ENCODE measurements at places on chromosomes 2 and 18.
A peak's percentile ranks its signal among the peaks of the same experiment; 100 is the strongest.

DNA sequence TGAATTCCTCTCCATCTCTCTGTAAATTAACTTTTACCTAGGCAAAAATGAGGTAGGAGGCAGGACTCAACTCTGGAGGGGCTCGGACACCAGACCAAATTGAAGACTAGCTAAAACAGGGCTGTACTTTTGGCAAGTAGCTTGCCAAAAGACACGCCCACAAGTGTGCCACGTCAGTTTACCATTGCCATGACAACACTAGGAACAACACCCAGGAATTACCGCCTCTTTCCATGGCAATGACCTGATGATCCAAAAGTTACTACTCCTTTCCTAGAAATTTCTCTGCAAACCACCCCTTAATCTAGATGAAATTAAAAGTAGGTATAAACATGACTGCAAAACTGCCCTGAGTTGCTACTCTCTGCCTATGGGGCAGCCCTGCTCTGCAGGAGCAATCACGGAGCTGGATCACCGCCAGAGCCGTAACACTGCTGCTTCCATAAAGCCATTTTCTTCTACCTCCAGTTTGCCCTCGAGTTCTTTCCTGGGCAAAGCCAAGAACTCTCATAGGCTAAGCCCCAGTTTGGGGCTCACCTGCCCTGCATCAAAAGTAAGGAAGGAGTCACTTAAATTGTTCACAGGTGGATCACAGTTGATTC lies 66.0 kb upstream of the FAM136A start:
- DNase-seq = peak; percentile 13

- no peak for DNase-seq
Measured at GRCh38 chr2:160510617-160511016, 17.0 kb upstream of the RBMS1 start.

DNA sequence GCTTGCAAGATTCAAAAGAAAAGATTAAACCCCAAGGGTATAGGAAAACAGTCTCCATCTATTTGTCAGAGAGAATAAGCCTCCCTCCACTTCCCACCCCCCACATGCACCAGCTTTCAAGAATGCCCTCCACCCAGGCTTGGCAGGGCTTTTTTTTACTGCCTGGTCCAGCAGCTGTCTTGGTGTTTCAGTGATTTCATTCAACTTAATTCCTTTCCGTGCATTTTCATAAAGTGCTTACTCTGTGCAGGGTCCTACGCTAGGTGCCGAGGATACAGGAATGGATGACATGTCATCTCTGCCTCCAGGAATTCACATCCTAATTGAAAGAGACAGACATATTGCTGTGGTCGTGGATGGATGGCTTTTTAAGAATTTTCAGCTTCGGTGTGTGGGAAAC lies 117.9 kb downstream of the LRATD1 start:
- no peak for DNase-seq

- no peak for DNase-seq
Measured at GRCh38 chr2:21431078-21431477, 307.3 kb downstream of the TDRD15 start.

DNA sequence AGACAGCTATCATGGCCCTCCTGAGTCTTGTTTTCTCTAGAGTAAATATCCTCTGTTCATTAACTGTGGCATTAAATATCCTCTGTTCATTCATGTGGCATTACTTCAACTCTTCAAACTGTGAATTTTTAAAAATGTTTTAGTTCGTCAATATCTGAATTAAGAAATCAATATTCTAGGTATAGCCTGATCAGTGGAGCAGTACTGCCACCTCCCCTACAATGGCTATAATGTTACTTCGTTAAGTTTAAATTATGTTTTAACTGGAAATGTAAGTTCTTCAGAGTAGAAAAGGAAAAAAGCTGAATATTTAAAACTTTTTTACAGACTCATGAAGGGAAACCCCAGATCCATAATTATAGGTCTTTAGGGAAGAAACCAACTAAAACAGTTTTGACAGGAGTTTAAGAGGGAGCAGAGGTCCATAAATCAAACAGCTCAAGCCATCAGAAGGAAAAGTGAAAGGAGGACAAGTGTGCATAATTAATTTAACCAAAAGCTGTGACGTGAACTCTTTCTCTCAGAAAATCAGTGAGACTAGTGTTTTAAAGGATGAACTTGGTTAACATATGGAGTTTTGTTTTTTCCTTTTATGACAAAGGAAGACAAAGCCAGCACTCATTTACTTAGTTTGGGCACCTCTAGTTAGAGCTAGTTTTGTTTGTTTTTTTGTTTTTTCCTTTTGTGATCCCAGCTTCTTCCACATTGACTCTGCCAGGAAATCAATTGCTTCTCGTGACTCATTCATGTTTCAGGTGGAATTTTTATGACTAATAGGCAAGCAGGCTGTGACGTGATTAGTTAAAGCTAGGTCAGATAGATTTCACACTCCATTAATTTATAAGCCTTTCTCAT lies 44.9 kb downstream of the RBBP8 start:
- DNase-seq = peak; percentile 82

DNA sequence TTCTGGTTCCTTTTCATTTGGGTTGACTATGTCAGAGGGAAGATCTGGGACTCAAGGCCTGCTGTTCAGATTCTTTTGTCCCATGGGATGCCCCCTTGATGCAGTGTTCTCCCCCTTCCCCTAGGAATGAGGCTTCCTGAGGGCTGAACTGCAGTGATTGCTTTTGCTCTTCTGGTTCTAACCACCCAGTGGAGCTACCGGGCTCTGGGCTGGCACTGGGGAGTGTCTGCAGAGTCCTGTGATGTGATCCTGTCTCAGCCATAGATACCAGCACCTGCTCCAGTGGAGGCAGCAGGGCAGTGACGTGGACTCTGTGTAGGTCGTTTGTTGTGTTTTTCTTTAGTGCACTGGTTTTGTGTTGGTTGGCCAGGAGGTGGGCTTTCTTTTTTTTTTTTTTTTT lies 32.1 kb upstream of the RHOB start:
- no peak for DNase-seq

DNA sequence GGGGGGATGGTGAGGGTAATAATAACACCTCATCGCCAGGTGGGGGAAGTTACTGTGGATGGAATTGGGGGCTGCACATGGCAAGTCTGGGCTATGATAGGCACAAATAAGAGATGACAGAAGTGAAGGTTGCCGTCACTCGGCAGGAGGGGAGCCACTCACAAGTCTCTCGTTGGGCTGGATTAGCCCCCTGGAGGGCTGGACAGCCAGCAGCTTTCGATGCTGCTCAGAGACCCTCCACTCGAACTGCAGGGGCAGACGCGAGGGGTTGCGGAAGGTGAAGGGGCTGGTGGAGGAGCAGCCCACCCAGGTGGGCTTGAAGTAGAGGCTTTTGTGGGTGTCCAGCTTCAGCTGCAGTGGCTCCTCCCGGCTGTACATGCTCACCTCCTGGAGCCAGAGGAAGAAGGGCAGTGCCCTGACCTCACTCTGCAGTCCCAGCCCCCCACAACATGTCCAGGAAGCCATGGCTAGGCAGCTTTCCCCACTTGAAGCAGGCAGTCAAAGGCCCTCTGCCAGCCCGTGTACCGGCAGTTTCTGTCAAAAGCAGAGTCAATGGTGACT lies 18.2 kb downstream of the CFAP65 start:
- DNase-seq = no peak

GRCh38 chr2:130806370-130806769 lies 30.3 kb upstream of the ARHGEF4 start:
- DNase-seq = no peak

DNA sequence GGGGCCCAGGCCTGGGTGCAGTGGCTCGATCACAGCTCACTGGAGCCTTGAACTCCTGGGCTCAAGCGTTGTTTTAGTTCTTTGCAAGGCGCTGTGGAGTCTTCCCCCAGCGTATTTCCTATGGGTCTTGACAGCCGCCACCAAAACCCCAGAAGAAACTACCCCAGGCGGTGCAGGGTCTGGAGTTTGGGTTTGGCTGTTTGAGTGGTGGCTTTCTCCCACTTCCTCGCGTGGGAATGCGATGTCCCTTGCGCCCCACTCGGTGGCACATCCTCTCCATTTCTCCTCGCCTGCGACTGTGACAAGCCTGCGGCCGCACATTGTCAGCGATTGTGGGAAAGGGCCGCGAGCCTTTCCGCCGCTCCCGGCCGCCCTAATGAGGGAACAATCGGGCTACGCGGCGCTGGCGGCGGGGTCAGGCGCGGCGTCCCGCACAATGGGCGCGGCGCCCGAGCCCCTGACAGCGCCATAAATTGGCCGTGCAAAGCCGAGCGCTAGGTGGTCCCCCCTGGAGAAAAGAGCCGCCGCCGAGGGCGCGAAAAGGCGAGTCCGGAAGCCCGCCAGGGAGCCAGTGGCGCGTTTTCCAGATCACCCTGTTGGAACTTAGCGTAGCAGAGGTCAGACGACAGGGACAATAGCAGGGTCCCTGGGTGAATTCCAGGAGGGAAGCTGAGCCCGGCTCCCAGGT lies 194.9 kb upstream of the POU3F3 start:
- no peak for DNase-seq
